ENCODE measurements at places on chromosomes 11 and 22. TPM values are rescaled to one million over a fixed set of nuclear protein-coding genes. Genes with fewer than 3 reads are reported as not detected.

- no peak for DNase-seq
Observed at GRCh38 chr11:123740787-123741158, 687 bp downstream of the ZNF202 start.

Gene GGTLC3
- not detected for polyA plus RNA-seq

GRCh38 chr11:46485856-46486443, 94.4 kb upstream of the CHRM4 start:
- DNase-seq: no peak

Gene VSIG2
- not detected for polyA plus RNA-seq

DNA sequence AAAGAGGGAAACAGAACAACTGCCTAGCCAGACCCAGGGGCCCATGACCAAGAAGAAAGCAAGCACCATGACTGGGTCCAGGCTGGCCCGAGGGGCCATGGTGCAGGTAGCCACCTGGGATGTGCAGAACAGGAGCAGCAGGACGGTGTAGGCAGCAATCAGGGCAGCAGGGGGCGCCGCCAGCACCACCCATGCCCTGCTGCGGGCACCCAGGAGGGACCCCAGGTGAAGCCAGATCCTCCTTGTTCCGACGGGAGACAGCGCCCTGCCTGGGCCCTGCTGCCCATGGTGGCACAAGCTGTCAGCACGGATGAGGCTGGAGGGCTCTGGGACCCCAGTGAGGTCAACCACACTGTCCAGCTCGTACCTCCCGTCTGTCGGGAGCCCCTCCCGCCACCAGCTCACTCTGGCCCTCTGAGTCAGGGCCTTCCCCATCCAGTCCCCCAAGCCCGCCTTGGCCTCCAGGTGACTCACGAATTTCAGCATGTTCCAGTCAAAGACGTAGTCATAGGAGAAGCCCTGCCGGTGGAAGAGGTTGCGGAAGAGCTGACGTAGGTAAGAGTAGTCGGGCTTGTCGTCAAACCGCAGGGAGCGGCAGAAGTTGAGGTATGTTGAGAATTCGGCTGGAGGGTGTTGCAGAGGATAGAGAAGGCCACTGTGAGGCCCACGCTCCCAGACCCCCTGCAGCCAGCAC, 18.8 kb downstream of the CSNK1E start:
- DNase-seq: peak; percentile 98

DNA sequence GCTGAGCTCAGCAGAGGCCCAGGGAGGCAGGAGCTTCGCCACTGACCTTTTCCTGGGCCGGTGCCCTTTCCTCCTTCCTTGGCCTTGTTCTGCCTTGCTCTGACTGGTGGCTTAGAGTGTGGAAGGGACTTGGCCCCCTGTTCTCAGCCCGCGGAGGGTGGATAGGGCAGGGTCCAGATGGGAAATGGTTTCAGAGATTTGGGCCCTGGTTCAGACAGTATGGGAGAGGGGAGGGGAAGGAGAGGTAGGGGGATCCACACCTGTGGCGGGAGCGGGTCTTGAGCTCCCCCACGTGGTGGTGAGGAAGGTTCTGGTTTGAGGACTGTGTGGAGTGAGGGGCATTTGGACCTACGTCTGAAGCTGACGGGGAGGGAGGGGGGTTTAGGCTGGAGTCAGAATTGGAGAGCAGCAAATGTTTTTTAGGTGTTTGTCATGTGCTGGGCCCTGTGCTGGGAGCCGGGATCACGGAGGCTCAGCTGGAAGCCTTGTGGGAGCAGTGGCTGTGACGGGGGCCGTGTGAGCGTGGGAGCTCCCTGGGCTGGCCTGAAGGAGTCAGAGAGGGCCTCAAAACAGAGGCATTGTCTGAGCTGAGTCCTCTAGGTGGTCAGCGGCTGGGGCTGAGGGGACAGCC, 27.2 kb downstream of the SHANK3 start:
- no peak for DNase-seq

DNA sequence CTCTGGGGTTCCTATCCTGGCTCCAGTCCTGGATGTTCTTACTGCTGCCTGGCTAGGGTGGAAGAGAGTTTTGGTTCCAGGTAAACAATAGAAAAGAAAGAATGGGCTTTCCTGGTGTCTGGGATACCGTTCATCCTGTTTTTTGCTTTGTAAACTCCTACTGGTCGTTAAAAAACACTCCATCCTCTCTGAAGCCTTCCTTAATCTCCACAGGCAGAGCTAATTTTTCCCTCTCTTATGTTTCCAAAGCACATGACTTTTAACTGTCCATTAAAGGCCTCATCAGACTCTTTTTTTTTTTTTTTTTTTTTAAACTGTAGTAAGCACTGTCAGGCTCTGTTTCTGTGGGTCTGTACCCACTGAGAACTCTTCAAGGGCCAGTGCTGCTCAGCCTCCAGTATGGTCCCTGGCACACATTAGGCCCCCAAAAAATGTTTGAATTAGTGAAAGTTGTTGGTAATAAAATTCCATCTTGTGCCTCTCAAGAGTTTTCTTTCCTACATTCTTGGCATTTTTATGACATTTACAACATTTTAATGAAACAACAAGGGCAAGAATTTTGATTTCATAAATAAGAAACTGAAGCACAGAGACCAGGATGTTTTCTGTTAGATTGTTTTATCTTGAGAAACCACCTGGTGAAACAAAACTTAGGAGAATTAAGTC, 104.2 kb downstream of the TEAD1 start:
- no peak for DNase-seq

DNA sequence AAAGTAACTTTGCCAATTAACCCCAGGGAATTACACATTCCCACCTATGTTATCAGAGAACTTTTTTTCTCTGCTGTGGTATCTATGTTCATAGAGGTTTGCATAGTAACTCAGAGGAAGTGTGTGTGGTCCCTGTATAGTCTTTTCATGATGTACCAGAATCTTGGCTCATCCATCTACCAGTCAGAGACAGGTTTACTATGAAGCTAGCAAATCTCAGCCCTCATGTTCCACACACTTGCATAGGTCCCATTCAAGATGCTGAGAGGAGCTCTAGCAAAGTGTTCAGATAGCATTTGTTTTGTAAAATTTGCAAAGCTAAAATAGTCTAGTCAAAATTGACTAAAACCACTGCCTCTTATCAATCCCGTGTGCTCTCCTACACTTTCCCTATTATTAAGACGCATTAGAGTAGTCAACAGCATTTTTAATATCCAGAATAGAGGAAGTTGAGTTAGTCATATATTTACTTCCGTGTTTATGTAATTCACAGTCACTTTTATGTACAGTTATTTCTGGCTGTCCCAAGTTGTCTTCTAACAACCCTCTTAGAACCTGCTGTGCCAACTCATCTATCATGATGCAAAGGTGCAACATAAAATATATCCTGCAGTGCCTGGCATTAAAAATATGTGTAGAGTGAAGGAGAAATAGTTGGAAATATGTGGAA, 184.2 kb downstream of the FAM76B start:
- no peak for DNase-seq

Measured in keratinocyte (primary cell).